ENCODE measurements at places on chromosomes 4 and X.

DNA sequence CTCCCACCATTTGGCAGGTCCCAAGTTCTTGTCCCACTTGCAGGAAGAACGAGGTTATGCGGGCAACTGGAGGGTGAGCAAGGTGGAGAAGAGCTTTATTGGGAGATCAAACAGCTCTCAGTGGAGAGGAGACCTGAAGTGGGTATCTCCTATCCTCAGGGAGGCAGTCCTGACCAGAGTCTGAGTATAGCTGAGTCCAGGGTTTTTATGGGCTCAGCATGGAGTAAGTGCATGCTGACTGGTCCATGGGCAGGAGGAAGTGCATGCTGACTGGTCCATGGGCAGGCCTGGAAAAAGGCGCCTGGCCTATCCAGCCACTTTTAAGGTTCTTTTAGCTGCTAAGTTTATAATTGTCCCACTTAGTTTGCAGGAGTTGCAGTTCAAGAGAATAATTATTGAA lies 7.4 kb upstream of the HNRNPD start:
- DNase-seq: no peak

DNA sequence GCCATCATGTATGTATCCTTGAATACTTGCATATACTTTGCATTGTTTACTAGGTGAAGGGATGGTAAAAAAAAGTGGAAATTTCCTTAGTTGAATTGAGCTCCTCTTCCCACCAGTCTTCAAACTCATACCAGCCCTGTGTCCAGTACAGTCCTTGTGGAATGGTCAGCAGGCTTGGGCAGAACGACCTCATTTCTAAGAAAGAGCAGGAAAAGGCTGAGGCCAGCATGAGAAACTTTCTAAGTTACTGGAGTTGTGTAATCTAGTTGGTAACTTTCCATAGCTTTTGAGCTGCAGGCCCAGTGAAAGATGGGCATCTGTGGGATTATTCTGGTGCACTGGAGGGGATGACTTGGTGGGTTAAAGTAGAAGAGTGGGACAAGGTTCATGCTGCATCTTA lies 87.6 kb downstream of the DCUN1D4 start:
- DNase-seq: no peak

- peak; percentile 26 for DNase-seq
Observed at GRCh38 chr4:39353478-39354253, 12.5 kb downstream of the RFC1 start.

GRCh38 chrX:72430405-72430968 lies 124.8 kb upstream of the CITED1 start:
- no peak for DNase-seq

DNA sequence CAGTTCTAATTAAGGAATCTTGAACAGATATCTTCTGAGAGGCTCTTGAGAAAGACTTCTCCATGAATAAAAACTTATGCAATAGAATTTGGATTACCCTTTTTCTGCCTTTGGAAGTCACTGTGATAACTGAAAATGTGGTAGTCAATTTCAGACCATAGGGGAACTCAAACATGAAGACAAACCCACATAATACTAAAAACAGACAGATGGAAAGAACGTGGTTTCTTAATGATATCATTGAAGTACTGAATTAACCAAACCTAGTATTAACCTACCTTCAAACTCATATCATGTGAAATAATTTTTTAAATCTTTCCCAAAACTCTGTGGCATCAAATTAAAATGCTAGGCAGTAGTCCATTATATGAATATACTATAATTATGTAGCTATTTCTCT lies 153.5 kb downstream of the CAMK2D start:
- no peak for DNase-seq

GRCh38 chr4:78460368-78460767 lies 91.2 kb upstream of the ANXA3 start:
- DNase-seq: no peak

- no peak for DNase-seq
Observed at GRCh38 chr4:169047956-169048355, 37.9 kb upstream of the CBR4 start.

Data from stimulated activated CD4-positive, alpha-beta T cell treated with anti-CD3 and anti-CD28 coated beads, Interleukin-4, amount 100 ng/mL, for 24 hours (primary cell).